ENCODE measurements at places on chromosomes 6 and 20. TPM values are rescaled to one million over a fixed set of nuclear protein-coding genes. Genes with fewer than 3 reads are reported as not detected.

The HMGCLL1 gene
- 0.58 TPM for total RNA-seq

The MROH8 gene
- 4.9 TPM for total RNA-seq

The DZANK1 gene
- 3.7 TPM for total RNA-seq

The TAGAP gene
- total RNA-seq, result 8.5 TPM

The CDSN gene
- total RNA-seq, result not detected

The CMTR1 gene
- total RNA-seq, result 54.9 TPM

The ADAM33 gene
- 215 TPM for total RNA-seq

GRCh38 chr6:41519745-41520699 lies 26.2 kb upstream of the FOXP4 start:
- no peak for DNase-seq
- no peaks in the 10 kb centered on the region for H3K27me3 ChIP-seq
- H3K4me3 ChIP-seq, result no peak overlapping the region
- H3K4me1 ChIP-seq, result no peaks in the 10 kb centered on the region
- no peak overlapping the region for H3K27ac ChIP-seq

DNA sequence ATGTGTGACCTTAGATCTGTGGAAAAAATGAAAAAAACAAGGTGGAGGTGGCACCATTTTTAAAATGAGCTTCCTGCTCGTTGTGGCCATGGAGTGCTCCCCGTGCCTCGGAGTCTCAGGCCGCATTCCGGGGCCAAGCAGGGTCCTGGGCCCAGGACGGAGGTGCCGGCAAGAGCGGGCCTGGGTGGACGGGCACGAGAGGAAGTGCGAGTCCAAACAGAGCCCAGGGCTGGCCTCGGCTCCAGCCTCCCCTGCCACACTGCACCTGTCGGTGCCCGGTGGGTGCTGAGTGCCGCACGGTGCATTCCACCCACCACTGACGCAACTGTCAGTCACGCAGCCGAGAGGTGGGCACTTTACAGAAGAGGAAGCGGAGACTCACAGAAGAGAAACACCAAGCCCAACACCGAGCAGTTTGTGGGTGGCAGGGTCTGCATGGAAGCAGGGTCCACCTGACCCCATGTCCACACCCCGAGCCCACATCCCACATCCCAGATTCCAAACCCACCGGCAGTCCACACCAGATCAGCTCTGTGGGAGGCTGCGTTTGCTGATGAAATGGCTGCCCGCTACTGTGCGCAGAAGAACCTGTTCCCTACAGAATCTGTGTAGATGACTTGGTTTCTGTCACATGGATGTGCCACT lies 97.7 kb downstream of the PSMB1 start:
- DNase-seq, result no peak
- H3K4me3 ChIP-seq, result no peak overlapping the region
- no peaks in the 10 kb centered on the region for H3K36me3 ChIP-seq
- H3K27me3 ChIP-seq, result no peaks in the 10 kb centered on the region

- H3K4me1 ChIP-seq, result no peaks in the 10 kb centered on the region
Measured at GRCh38 chr6:984031-984430, 291.1 kb upstream of the EXOC2 start.

DNA sequence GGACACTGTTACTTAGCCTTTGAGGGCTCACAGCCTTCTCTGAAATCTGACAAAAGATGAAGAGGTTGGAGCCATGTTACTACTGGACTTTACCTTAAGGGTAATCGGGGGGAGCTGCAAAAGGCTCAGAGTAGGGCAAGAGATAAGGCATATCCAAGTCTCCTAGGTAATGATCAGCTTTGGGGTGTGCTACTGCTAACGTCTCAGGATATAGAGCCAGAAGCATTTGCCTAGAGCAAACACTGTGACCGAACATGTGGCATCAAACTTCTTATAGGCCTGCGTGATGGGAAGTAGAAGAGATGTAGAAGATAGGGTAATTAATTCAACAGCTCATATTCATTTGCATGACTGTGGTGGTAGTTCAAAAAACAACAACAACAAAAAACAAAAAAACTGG lies 11.1 kb downstream of the UBE2V1 start:
- no peaks in the 10 kb centered on the region for H3K27me3 ChIP-seq
- no peaks in the 10 kb centered on the region for H3K4me1 ChIP-seq
- H3K36me3 ChIP-seq, result no peaks in the 10 kb centered on the region
- no peak overlapping the region for H3K4me3 ChIP-seq
- H3K27ac ChIP-seq, result no peak overlapping the region

DNA sequence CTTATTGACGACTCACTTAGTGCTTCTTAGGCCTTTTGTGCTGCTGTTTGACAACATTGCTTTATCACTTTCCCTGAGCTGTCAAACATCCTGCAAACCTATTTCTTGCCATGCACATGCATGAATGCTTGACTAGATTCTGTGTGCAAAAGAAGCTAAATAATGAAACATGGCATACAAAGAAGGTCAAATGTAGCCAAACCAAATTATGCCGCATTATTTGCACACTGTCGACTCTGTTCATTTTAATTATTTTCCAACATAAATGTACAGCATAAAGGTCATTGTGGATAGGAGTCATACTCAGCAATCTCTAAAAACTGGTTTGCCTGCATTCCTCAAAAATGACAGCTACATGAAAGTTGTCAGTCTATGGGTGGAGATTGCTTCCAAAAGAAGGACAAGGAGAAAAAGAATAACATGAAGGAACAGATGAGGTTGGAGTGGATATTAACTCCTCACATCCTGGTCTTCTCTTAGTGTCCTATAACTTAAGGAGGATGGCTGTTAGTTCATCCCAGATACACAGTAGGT lies 123.1 kb upstream of the STXBP5 start:
- no peaks in the 10 kb centered on the region for H3K36me3 ChIP-seq
- H3K4me1 ChIP-seq, result no peaks in the 10 kb centered on the region
- H3K4me3 ChIP-seq, result no peak overlapping the region

DNA sequence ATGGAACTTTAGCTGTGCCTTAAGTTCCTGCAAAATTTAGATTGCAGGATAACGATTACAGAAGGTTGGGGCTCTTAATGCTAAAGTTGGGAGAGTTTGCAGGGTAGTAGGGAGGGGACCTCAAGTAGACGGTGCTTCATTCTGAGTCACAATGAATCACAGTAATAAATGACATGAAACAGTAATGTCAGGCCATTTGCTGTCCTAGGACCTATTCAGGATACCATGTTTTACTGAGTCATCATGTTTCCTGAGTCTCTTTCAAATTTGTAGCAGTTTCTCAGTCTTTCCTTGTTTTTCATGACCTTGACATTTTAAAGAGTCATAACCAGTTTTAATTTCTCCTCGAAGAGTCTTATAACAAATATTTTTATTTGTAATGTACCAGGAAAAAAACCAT lies 406.9 kb upstream of the MAP3K7 start:
- no peak overlapping the region for H3K27ac ChIP-seq
- H3K4me1 ChIP-seq, result no peaks in the 10 kb centered on the region
- no peaks in the 10 kb centered on the region for H3K27me3 ChIP-seq
- no peaks in the 10 kb centered on the region for H3K36me3 ChIP-seq

- H3K36me3 ChIP-seq, result no peaks in the 10 kb centered on the region
- no peaks in the 10 kb centered on the region for H3K27me3 ChIP-seq
- no peak overlapping the region for H3K4me3 ChIP-seq
- no peak overlapping the region for H3K27ac ChIP-seq
- H3K4me1 ChIP-seq, result no peaks in the 10 kb centered on the region
Measured at GRCh38 chr6:71403422-71404134, 115.0 kb downstream of the OGFRL1 start.

GRCh38 chr6:137361701-137362100 lies 132.5 kb downstream of the OLIG3 start:
- H3K4me1 ChIP-seq, result no peaks in the 10 kb centered on the region
- H3K36me3 ChIP-seq, result no peaks in the 10 kb centered on the region
- no peak for DNase-seq
- no peaks in the 10 kb centered on the region for H3K27me3 ChIP-seq
- no peak overlapping the region for H3K4me3 ChIP-seq
- no peak overlapping the region for H3K27ac ChIP-seq

DNA sequence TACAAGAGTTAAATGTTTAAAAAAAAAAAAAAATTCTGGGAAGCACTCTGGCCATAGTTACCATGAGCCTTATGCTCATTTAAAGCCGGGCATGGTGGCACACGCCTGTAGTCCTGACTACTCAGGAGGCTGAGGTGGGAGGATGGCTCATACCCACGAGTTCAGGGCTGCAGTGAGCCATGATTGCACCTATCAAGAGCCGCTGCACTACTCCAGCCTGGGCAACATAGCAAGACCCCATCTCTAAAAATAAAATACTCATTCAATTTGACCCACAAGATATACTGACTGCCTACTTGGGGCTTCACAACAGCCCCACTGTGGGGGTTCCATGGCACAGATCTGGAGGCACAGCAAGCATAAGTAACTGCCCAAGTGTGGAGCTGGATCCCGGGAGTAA lies 112.0 kb upstream of the NFATC2 start:
- DNase-seq, result no peak
- H3K27me3 ChIP-seq, result no peaks in the 10 kb centered on the region
- no peaks in the 10 kb centered on the region for H3K36me3 ChIP-seq
- no peak overlapping the region for H3K27ac ChIP-seq
- no peaks in the 10 kb centered on the region for H3K4me1 ChIP-seq
- no peak overlapping the region for H3K4me3 ChIP-seq

DNA sequence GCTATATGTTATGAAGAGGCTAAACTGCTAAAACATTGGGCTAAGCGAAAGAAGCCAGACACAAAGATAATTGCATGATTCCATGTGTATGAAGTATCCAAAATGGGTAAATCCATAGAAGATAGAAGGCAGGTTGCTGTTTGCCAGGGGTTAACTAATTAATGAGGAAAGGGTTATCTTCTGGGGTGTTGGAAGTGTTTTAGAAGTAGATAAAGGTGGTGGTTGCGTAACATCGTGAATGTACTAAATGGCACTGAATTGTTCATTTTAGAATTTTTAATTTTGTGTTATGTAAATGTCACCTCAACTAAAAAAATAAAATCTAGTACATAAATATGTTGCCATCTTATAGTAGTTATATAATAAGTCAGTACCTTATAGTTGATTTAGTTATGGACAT lies 104.4 kb upstream of the ADGRF4 start:
- no peak for DNase-seq
- no peaks in the 10 kb centered on the region for H3K4me1 ChIP-seq
- no peaks in the 10 kb centered on the region for H3K36me3 ChIP-seq
- H3K27me3 ChIP-seq, result no peaks in the 10 kb centered on the region

- no peak for DNase-seq
- no peak overlapping the region for H3K4me3 ChIP-seq
- no peak overlapping the region for H3K27ac ChIP-seq
- H3K36me3 ChIP-seq, result no peaks in the 10 kb centered on the region
- no peaks in the 10 kb centered on the region for H3K27me3 ChIP-seq
Measured at GRCh38 chr6:169627736-169628607, 73.9 kb downstream of the WDR27 start.

DNA sequence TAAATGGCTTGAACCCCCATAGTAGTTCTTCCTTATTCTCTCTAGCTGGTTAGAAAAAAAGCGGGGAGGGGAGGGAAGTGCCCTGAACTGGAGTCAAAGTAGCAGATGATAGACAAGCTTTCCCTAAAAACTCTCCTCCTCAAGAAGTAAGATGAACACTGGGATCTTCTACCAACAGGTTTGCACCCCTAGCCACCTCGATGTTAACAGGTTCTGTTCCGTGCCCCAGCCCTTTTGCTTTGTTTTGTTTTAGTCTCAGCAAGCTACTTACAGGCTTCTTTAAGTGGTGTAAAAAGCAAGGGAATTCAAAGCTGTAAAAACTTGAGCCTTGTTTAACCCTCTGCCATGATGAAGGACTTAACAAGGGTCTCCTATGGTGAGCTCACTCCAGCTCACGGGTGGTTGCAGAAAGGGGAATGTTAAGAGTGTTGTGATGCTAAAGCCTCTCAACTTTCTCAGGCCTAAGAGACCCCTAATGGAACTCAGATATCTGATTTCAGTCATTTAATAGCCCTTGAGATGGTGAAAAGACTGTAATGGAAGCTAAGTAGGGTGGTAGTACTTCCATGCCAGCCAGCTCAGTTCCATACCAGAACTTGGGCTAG lies 106.0 kb downstream of the FOXO3 start:
- H3K27me3 ChIP-seq, result no peaks in the 10 kb centered on the region
- no peak overlapping the region for H3K4me3 ChIP-seq
- DNase-seq, result no peak
- H3K4me1 ChIP-seq, result peaks cover 13% of the 10 kb centered on the region
- H3K36me3 ChIP-seq, result no peaks in the 10 kb centered on the region

GRCh38 chr20:23645575-23645974 lies 7.8 kb upstream of the CST3 start:
- DNase-seq, result no peak
- no peak overlapping the region for H3K4me3 ChIP-seq
- H3K36me3 ChIP-seq, result no peaks in the 10 kb centered on the region
- no peak overlapping the region for H3K27ac ChIP-seq

DNA sequence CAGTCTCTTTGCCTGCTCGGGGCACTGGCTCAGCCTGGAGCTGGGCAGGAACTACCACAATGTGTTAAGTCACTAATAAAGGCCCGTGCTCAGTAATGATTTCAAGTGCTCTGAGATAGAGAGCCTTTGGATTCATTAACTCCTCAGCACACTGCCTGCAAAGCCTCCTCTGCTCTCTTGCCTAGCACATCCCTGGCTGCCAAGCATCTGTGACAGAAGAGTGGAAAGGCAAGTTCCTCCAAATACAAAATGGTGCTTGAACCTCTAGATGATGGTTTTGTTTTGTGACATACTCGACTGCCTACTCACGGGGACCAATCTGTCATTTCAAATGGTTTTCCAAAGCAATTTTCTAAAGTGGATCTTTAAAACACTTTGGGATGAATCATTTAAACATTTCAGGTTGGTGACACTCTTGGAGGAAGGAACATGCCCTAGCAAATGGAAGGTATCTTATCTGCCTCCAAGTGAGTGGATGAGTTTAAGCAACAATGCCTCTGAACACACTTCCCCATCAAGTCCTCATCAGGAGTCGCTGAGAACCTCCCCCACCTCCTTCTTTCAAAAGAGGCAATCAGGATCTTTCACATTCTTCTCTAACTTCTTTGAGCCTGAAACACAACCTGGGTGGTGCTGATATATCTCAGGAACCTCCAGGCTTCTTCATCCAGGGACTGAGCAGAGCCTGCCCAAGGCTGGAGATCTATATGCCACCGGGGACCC lies 35.8 kb downstream of the METTL24 start:
- H3K27me3 ChIP-seq, result no peaks in the 10 kb centered on the region
- no peaks in the 10 kb centered on the region for H3K36me3 ChIP-seq

DNA sequence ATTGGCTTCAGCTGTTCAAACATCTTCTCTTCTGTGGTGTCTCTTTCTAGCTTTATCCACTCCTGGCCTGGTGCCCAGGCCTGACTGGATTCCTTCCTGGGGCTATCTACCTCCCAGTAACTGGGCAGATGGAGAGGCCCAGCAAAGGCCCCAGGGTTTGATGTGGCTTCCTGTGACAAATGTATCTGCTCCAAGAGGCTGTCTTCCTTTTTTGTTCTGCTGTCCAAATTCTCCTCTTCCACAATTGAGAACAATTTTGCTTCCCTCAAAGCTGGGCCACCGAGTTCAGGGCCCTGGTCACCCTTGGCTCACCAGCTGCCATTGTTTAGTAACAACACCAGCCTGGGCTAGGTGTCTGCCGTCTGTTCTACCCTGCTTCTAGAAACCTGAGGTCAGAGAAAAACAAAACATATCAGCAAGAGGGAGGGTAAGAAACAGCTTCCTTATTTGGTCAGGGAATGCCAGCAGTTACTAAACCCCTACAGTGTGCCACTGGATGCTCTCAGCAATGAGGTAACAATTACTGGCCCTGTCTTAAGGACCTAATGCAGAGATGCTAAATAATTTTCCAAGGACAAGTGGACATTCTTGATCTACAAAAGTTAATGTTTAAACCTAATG lies 3.9 kb downstream of the ZFP57 start:
- no peaks in the 10 kb centered on the region for H3K36me3 ChIP-seq
- no peaks in the 10 kb centered on the region for H3K4me1 ChIP-seq
- no peak for DNase-seq
- H3K27me3 ChIP-seq, result no peaks in the 10 kb centered on the region

All from uterus (tissue), 4 donors.